ENCODE measurements at places on chromosomes 3 and 15.
A peak's percentile ranks its signal among the peaks of the same experiment; 100 is the strongest.

- DNase-seq, result no peak
These were observed 156.3 kb downstream of the LIPC start for GRCh38 chr15:58588096-58588495.

GRCh38 chr3:48068886-48069285 lies 52.7 kb upstream of the MAP4 start:
- DNase-seq, result no peak

GRCh38 chr15:48856942-48857341 lies 21.0 kb upstream of the EID1 start:
- DNase-seq, result no peak

GRCh38 chr15:94008104-94009074 lies 223.0 kb upstream of the MCTP2 start:
- DNase-seq, result no peak

DNA sequence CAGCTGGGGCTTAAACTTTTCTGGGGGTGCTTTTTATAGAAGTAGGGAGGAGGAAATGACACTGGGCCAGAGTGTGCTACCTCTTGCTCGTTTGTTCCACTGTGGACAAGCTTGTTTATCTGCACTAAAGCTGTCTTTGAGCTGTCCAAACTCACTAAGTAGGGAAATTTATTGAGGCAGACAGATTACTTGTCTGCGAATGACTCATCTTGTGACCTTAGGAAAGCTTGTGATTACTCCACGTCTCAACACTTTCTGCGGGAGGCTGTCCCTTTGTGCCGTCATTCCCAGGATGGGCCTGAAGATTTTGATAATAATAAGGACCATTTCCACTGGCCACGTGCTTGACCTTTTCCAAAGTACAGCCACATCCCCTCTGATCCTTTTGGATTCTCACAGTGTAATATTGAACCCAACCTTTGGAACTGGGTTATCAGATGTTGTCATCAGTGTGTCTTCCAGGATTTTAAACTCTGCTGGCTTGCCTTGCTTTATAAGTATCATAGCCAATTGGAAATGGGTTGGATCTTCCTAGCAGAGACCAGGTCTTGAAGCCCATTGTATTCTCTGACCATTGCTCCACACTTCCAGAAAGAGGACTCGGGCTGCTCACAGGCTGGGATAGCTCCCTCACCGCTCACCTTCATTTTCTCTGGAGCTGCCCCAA lies 84.7 kb downstream of the AGBL1 start:
- no peak for DNase-seq

DNA sequence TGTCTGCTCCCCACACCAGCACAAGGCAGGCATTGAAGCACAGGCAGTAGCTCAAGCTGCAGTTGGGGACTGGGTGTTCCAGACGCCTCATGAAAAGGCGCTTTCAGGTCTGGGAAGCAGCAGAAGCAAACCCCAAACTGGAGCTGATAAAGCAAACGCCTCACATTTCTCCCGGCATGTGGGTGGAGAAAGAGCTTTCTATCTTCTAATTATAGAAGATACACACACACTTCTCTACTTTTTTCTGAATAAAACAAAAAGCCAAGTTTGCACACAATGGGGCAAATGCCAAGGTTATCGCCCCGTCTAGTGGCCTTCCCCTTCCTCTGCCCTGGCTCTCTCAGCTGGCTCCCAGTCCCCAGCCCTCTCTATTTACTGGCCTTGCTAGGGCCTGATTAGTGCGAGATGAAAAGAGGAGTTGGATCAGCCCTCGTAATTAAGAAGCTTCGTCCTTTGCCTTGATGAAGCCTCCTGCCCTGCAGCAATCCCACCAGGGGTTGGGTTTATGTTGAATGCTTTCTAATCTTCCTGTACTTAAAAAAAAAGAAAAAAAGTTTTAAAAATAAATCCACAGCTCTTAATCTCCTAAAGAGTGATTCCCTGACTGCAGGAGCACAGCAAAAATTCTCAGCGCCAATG lies 120.2 kb downstream of the MEGF11 start:
- no peak for DNase-seq

GRCh38 chr3:182294696-182295095 lies 498.6 kb upstream of the ATP11B start:
- no peak for DNase-seq

DNA sequence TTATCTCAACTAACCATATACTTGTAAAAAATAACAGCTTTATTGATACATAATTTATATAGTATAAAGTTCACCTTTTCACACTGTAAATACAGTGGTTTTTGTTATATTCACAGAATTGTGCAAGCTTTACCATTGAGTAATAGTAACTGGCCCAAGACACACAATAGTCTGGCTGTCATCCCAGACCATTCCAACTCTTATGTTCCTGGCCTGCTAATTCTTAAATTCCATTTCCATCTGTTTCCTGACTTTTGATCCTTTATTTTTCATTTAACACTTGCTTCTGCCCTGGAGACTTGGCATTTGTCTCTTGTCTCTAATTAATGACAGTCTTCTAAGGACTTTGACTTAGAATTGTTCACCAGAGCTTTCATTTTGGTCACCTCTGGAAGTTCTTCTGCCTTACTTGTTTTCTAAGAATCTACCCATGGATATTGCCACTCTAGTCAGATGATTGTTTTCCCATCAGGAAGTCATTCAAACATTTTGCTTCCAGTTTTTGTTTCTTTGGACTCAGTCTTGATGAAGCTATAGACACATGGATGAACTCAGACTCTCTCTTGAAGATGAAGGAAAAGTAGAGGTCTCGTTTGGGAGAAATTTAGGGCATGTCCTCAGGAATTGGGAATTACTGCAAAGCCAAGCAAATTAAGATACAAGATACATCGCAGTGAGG lies 27.2 kb upstream of the PLSCR4 start:
- DNase-seq, result no peak

DNA sequence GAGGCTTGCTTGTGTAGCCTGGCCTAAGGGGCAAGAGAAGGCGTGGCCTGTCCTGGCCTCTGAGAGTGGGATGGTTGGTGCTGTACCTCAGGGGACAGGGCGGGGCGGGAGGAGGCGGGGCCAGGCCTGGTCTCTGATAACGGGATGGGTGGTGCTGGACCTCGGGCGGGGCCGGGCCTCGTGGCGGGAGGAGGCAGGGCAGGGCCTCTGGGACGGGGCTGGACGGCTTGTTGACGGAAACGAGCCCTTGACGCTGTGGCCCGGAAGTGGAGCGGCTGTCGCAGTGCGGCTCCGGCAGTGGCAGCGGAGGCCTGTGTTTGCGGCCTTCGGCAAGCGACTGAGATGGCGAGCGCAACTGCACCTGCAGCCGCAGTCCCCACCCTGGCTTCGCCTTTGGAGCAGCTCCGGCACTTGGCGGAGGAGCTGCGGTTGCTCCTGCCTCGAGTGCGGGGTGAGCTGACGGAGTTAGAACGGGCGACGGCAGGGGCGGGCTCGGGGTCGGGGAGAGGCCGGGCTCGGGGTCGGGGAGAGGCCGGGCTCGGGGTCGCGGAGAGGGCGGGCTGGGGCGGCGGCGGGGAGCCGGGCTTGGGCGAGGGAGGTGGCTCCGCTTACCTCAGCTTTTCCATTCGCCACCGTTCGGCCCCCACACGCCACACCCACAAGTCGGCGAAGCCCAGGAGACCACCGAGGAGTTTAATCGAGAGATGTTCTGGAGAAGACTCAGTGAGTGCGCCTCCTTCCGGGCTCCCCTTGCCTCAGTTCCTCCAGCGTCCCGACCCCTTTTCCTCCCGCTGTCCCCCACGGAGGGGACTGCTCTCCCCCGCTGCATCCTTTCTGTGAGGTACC lies at the start of gene CCNDBP1:
Gene CCNDBP1, plus strand, starts transcription at position 247 of the 846 bp plus-strand sequence. Its CDS starts 96 bp downstream, at position 343.
- DNase-seq, result peak; percentile 79

GRCh38 chr15:57370929-57371328 lies 5.4 kb upstream of the CGNL1 start:
- no peak for DNase-seq

DNA sequence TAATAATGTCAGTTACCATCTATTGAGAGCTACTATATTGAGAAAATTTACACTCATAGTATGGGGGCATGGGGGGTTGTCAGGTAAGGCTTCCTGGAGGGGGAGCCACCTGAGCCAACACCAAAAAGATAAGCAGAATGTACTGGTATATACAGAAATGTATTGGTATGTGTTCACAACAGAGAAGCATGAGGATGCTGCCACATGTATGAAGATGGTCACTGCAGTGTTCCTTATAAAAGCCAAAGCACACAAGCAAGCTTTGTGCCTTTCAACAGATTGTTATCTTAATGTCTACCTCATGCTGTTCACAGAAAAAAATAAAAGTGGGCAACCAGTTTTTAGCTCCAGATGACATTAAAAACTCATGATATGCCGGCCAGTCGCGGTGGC lies 149.0 kb downstream of the MAGI1 start:
- no peak for DNase-seq

DNA sequence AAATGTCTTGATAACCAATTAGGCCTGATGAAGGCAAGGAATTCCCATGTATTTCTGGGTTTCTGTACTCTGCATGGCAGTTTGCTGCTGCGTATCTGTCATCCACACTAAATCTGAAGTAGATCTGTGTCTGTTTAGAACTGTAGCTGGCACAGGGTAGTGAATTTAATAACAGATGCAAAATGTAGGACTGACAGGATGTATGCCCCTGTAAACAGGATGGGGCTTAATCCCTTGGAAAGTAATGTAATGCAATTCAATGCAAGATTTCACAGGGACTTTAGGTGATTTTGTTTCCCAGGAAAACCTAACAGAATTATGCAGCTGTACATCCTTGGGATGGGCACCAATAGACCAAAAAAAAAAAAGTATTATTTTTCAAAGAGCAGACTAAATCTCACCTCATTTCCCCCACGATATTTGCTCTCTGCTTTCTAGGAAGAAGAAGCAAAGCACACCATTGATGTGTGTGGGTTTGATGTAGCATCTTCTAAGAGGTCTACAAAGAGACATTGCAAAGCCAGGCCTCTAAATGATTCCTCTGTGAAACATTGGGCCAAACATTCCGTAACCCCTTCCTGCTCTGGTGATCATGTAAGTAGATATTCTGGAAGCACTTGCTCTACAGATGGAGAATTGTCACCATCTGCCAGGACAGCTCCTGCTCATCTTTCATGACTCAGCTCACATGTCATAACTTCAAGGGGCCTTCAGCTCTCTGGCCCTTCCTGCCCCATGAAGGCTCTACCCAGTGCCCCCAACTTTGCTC lies 464.3 kb upstream of the RGMA start:
- no peak for DNase-seq

DNA sequence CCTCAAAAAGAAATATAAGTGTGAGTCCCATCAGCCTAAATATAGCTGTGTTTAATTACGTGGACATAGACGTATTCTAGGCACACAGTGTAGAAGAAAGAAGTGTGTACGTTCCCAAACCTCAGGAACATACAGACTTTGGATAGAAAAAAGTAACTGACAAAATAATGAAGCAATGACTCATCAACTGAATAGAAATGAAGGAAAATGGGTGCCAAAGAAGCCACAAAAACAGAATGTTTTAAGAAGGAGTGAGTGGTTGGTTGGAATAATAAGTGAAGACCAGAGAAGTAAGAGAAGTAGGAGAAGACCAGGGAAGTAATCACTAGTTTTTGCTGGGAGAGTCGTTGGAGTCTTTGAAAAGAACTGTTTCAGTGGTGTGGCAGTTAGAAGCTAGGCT lies 518.1 kb downstream of the ROBO1 start:
- DNase-seq, result no peak

DNA sequence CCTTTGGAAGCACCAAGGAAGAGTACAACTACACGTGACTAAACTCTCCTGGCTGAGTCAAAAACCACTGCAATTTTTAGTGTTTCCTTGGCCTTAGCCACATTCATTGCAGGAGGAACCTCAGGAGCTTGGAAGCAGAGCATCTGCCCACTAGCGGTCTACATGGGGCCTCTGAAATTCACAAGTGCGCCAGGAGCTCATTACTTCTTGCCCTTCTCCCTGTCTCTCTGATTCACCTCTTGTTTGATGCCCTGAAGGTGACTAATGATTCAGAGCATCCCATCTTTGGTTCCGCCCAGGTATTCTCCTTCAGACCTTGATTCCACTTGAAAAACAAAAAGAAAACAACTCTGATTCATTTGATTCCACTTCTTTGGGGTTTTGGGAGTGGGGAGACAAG lies 201.1 kb upstream of the LPP start:
- no peak for DNase-seq

DNA sequence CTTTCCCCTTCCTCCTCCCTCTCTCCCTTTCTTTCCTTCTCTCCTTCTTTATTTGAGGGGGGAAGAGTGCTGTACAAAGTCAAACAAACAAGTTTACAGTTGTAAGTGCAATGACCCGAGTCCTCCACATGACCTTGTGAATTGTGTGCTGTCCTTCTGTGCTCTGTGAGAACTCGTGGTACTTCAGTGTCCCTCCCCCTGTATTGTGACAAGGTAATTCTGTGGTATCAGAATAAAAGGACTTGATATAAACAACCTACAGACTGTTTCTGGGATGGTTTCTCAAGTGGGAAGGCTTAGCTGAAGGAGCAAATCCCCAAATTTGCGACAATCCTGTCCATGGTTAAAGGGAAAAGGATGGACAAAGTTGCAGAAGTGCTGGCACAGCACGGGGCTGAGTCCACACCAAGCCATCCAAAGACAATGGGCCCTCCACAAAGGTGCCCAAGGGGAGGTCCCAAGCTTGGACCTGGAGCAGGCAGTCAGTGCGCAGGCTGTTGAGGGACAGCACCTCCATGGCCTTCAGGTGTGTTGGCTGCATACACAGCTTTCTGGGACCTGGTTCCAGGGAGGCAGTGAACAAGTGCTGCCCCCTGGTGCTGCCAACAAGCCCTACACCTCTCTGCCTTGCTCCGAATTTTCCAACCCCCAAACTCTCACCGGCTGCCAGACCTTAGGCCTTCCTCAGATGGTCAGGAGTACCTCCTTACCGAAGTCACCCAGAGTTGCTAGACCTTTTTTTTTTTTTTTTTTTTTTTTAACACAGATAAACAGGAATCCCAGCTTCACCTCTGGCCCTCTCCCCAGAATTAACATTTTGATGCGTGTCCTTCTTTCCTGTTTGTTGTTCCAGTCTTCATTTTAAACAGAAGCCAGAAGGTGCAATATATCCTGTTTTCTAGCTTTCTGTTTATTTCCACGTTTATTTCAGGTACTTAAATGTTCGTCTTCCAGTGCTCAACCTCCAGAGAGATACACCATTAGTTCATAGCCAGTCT lies 2.6 kb upstream of the APEH start:
- DNase-seq, result peak; percentile 66

DNA sequence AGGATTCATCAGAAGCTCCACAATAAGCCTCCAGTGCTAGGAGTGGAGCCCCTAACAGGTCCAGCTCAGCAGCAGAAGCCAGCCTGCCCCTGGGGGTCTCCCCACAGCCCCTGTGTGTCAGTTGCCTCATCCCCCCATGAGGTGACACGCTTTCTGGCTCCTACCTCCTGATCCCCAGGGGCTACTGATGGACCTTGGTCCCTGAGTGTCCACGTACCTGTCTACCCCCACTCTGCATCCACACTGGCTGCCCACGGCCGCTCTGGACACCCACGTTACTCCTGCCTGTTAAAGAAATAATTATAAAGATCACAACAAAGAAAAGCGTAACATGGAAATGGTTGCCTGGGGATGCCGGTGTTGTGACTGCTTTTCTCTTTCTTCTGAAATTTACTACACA lies 143.1 kb downstream of the CHSY1 start:
- DNase-seq, result no peak

DNA sequence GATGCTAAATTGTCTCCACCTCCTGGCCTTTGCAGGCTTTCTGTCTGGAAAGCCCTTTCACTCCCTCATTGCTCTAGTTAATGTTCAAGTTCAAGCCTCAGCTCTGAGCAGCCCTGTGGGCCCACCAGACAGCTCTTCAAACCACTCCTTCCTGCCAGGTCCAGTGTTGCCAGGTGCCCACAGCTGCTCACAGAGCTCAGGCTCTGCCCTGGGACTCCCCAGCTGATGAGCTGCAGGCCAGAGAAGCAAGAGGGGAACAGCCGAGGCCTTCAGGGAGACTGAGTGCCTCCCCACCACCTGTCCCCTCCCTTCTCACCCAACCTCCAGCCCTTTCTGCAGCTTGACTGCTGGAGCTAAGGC lies 1.3 kb upstream of the ZBTB47 start:
- no peak for DNase-seq

GRCh38 chr15:56207092-56207491 lies 36.6 kb downstream of the RFX7 start:
- DNase-seq, result no peak

All from T-helper 17 cell (primary cell).